ENCODE measurements at places on chromosomes 5 and 9.

GRCh38 chr9:71025201-71025600 lies 96.2 kb downstream of the TRPM3 start:
- no peak for DNase-seq

DNA sequence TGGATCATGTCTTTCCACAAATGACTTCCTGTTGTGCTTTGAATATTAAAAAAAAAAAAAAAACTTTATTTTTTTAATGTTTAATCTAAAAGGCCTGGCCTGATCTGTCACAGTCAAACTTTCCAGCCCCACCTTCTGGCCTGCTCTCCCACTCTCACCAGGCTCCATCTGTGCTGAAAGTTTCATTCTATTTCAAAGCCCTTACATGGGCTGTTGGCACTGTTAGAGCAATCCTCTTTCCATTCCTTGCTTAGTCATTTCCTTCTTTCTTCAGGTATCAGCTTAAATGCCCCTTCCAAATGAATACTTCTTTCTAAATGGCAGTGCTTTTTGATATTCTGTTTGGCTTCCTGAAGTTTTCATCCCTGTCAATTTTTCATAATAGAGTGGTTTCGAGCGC lies 1104.8 kb upstream of the C9orf72 start:
- no peak for DNase-seq

DNA sequence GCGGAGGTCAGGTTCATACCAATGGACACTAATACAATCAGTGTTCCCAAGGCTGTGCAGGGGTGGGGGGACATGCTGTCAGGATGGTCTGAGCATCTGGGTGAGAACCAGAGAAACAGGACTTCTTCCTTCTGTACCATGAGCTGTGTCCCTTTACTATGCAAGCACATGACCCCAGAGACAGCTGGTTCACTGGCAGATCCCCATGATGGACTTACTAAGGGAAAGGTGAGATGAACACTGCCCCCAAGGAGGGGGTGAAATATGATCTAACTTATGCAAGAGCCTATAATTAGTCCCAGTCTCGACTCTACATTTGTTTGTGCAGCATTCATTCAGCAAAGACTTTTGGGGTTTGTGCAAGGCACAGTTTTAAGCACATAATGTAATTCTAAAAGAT lies 91.4 kb downstream of the LIFR start:
- no peak for DNase-seq

DNA sequence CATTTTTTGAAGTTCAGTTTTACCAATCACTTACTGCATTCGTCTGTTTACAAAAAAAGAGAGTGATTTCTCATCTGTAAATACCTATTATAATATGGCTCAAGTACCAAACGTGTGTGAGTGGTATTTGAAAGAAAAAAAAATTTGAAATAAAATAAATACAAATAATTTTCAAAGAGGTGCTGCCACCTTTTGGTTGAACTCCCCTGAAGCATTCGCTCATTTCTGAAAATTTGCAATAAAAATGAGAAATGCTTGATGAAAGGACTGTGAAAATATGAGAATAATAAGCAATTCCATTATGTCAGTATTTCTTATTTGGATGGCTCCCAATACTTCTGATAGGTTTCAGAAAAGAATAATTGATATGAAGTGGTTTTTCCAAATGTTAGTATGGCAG lies 409.9 kb downstream of the CTNND2 start:
- DNase-seq: no peak

DNA sequence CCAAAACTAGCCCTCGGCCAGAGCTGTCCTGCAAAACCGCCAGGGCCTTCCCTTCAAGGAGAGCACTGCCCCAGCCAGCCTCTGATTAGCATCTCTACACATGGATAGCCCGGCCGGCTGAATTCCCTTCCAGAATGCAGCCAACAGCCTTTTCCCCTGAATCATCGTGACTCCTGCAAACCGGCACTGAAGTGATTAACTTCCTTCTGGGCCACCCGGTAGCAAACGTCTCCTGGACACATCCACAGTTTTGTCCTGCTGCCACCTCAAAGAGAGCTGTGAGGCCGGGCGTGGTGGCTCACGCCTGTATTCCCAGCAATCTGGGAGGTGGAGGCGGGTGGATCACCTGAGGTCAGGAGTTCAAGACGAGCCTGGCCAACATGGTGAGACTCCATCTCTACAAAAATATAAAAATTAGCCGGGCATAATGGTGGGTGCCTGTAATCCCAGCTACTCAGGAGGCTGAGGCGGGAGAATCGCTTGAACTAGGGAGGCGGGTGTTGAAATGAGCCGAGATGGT lies 21.1 kb upstream of the EEIG1 start:
- no peak for DNase-seq

DNA sequence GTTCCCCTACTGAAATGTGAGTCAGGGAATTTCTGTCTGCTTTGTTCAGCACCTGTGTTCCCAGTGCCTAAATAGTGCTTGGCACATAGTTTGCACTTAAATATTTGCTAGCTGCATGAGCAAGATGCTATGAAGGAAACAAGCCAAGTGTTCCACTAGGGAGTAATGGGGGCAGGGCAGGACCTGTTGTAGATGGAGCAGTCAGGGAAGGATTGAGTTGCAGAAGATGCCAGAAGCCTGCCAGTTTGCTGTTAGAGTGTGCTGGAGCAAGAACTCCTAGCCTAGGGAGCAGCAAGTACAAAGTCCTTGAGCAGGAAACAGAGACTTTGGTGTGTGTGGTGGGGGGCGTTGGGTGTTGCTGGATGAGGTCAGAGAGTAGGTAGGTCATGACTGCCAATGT lies 87.5 kb downstream of the DAB2IP start:
- DNase-seq: no peak

DNA sequence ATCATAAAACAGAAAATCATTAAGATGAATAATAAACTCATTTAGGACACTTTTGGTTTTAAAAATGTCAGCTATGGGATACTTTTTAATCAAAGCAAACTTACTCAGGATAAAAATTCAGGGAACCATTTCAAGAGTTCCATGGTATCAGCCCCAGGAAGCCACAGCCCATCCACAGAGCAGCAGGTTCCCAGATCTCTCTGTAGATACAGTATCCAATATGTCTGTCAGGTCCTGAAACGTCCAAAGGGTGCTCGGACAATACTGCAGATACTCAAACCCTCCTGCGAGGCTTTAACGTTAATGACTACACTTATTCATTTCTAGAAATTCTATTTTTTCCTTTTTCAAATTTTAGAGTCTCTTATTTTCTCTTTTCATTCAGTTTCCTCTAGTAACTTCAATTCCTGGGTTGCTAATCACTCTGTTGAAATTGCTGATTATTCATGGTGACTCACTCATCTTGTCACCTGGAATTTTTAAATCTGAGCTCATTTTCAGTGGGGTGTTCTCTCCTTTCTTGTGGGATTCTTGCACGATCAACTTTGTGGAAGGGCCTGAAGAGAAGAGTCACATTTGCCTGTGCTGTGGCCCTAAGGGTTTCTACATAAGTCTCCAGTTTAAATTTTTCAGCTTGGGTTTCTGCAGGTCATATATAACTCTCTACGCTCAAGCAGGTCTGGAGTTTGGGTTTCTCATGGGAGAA lies 435.8 kb downstream of the CTNND2 start:
- no peak for DNase-seq

DNA sequence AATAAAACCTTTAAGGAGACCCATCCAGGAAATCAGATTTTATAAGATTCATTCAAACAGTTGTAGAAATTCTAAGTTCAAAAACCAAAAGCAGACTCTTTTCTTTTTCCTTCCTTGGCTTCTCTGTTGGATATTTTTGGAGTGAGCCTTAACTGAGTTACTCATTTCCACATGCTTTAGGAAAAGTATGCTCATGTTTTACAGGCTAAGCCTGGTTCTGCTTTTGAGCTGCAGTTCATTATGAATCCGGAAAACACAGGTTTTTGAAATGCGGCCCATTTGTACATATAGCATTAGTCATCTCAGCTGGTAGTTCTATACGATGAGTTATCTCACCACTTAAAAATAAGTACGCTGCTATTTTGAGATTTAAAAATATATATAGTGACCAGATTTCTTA lies 156.6 kb upstream of the DMRT1 start:
- DNase-seq: no peak

GRCh38 chr9:135440620-135441019 lies 39.0 kb upstream of the PPP1R26 start:
- DNase-seq: no peak

- no peak for DNase-seq
Measured at GRCh38 chr5:150208187-150209098, 18.6 kb downstream of the SLC6A7 start.
